ENCODE measurements at places on chromosomes 2 and 18.

DNA sequence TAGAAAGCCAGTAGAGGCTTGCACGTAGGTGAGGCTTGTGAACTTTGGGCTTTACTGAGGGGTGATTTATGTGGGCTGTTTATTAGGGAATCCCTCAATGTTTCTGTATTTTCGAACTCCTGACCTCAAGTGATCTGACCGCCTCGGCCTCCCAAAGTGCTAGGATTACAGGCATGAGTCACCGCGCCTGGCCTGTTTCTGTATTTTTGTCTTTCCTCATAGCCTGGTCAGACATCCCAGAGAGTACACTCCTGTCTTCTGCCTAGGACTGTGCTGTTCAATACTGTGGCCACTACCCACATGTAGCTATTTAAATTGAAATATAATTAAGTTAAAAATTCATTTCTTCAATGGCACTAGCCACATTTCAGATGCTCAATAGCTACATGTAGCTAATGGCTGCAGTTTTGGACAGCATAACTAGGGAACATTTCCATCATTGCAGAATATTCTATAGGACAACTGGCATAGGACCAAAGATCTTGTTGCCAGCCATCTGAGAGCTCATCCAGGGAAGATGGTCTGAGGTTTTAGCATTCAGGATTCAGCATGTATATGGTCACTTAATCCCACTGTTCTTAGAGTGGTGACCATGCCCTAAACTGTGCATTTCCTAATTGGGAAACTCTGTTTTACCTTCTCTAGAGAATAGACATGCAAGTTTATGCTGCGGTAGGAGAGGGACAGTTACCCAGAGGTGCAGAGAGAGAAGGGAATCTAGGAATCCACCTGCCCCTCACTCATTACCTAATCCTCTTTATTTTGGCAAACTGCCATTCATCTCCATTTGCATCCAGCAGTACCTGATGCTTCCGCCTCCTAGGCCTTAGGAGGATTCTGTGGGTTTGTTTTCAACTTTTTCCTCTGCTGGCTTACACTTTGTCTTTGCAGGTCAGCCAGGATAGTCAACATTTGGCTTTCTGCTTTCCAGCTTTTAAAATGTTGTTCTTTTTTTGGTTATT lies 64.4 kb downstream of the LCLAT1 start:
- no peak for DNase-seq

DNA sequence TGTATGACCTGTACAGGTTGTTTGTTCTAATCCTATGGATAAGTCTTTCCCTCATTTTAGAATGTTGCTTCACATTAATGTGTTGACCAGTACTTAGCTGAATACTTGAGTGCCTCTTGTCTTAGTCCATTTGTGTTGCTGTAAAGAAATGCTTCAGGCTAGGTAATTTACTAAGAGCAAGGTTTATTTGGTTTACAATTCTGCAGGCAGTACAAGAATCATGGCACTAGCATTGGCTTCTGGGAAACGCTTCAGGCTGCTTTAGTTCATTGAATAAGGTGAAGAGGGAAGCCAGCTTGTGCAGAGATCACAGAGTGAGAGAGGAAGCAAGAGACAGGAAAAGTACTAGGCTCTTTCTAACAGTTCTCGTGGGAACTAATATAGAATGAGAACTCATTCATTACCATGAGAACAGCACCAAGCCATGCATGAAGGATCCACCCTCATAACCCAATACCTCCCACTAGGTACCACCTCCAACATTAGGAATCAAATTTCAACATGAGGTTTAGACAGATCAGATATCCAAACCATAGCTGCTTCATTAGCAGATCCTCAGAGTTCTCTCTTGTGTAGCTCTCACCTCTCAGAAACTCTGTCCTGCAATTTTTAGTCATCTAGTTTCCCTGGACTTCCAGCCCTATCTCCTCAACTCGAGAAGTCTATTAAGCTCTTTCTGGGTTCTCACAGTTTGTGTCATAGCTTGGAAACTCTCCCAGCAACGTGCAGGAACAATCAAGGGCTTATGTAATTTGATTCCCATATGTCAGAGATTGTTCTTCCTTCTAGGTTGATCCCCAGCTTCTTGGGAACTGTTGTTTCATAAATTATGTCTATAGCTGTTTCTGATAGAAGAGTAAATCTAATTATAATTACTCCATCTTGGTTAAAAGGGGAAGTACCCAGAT lies 2082.3 kb upstream of the CELF4 start:
- DNase-seq = peak; percentile 34

GRCh38 chr2:218802386-218802994 lies 20.5 kb downstream of the CYP27A1 start:
- DNase-seq = no peak

DNA sequence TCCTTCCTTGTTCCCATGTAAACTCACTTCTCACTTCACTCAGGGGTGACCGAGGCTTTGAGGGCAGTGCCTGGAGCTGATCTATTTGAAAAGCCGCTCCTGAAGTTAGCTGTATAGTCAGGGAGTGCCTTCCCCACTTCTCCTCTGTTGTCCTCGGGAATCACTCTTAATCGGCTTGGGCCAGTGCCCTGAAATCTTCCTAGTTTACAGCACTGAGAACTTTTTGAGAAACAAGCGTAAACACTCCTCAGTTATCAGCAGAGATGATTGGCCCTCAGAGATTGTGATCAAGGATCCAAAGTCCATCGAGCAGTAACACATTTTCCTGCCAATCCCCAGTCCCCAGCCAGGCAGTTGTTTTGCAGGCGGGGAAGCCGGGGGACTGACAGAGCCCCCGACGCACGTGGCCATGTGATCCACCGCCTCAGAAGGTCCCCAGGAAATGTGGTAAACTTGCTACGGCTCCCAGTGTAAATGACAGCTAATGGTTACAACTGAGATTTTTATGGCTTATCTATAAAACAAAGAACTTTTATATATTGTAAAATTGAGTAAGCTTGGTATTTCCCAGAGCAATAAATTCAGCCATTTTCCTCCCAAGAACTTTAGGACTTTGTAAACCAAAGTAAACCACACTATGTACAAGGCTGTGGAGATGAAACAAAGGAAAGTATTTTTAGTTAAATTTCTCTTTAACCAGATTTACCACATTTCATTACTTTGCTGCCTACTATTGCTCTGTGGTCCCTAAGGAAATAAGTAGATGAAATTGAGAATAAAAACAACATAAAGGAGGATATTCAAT lies 53.5 kb downstream of the C18orf63 start:
- DNase-seq = no peak

- DNase-seq = no peak
Observed at GRCh38 chr2:126669772-126670171, 13.8 kb downstream of the GYPC start.

DNA sequence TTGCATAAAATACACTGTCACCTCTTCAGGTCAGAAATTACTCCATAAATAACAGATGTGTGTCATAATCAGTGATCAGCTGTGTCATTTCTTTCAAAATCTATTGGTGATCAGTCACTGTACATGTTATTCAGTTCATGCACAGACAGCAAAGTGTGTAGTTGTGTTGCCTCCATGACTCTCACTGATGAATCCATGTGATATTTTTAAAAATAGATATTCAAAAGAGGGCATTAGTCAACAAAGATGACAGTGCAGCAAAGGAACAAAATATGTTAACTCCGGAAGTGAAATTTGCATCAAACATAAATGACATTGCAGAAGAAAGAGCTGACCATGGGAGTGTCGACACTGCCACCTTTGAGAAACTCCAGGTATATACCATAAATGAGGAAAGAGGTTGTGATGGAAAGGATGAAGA lies 17.1 kb upstream of the MCM6 start:
- DNase-seq = no peak

DNA sequence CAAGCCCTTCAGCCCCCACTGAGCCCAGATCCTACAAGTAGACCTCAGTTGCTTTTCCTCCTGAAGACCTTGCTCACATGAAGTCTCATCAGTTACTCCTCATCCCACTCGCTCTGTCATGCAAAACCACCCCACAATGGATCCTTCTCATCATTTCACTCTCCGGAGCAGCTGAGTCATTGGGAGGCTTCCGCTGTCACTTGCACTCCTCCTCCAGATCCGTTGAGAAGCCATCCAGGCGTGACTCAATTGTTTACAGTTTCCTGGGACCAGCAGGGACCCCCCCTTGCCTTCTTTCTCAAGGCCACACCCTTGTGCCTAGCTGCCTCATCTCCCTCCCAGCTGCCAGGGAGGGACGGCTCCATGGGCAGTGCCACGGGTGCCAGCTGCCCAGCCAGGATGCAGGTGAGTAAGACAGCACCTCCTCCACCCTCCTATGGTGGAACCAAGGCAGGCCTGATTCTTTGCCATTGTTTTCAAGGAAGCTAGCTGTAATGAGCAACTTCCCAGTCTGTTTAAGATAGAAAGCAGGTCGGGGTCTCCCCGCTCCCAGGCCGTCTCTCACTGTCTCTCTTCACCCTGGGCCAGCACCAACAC lies 16.3 kb downstream of the GPR55 start:
- no peak for DNase-seq

GRCh38 chr18:78192054-78192453 lies 787.6 kb upstream of the SALL3 start:
- no peak for DNase-seq

DNA sequence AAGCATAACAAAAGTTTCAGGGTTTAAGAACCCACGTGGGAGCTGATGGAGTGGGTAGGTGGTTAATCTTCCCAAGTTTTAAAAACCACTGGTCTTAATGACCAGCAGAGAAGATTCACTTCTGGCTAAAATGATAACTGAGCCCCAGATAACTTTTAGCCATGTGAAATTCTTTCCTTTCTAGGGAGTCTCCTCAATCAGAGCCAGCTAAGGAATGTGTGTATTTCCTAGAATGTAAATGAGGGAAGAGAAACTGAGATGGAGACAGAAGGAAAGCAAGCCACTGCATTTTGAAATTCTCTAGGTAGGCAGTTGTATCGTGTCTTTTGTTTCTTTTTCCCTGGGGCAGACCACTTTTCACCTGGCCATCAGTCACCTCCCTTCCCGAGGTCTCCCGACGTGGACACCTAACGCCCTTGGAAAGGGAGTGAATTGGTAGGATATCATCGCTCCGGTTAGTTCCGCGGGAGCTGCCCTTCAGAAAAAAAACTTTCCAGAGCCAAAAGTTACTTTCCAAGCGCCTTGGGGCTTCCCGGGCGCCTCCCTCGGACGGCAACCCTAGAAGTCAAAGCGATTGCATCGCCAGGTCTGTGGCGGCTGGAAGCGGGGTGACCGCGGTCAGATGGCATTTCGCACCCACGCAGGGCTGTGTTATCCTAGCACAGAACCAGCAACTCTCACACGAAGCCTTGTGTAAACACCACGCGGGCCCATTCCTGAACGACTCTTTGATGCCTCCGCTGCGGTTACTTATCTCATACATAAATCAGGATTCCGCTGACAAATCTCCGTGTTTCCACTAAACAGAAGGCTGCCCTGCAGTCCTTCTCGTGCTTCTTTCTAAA lies 1.3 kb downstream of the COLEC12 start:
- peak; percentile 23 for DNase-seq

DNA sequence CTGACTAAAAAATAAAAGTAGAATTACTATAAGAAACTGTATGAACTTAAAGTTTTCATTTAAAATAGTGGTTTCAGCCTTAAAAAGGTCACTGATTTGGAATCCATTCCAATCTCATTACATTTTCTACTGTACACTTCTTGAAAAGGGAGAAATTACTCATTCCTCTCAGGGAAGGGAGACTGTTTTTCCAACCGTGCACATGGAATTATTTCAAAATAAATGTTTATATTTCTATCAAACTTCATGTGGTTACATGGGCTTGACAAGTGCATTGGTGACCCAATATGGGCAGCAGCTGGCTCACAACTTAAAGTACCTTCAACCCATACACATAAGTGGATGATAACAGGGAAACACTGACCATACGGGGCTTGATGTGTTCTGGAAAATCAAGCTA lies 324.5 kb upstream of the THUMPD2 start:
- no peak for DNase-seq

GRCh38 chr18:26697186-26697884 lies 149.0 kb upstream of the KCTD1 start:
- DNase-seq = no peak

GRCh38 chr2:29643196-29643595 lies 278.2 kb downstream of the ALK start:
- no peak for DNase-seq

DNA sequence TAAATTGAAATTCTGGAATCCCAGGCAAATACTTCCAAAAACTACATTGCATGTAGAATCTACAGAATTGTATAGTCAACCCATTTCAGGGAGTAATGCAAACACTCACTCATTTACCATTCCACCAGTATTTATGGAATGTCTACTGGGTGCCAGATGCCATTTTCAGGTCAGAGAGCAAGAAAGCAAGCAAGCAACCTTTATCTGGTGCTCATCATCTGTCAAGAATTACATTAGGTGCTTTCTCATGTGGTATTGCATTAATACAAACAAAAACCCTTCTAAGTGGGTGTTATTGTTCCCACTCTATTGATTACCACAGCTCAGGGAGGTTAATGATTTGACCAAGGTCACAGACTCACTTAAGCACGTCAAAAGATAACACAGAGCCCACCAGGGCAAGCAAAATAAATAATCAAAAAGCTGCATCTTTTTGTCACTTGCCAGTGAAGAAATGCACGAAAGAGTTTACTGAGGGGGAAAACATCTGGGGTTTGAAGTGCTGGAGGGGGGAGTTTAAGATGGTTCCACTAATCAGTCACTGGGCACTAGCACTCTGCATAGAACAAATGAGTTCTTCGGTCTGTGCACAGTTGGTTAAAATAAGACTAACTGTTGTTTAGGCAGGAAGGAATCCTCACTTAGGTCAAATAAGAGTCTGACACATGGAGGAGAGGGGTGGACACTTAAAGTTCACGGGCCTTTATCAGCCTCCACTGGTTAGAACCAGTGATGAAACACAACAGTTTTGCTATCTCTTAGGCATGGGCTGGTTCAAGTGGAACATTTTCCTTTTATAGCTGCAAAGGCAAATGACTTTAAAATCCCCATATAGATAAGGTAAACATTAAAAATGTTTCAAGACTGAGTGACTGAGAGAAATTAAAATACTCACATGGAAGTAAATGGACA lies 208.8 kb downstream of the CDH2 start:
- no peak for DNase-seq

- DNase-seq = no peak
Observed at GRCh38 chr18:76495435-76496193, 572 bp upstream of the ZNF516 start.

DNA sequence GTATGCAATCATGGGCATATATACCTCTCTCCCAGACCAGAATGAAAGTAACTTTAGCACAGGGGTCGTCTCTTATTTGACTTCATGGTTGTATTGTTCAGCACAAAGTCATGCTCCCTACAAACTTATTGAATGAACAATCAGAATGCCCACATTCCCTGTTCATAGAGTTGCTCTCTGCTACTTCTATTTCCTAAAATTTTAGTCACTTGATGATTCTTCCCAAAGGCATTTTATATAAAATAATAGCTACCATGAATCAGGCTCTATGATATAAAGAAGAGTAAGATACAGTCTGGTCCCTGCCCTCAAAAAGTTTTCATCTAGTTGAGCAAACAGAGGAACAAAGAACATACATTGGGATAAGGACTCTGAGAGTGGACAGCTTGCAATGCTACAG lies 162.2 kb downstream of the SLC39A10 start:
- no peak for DNase-seq
